ENCODE measurements at places on chromosomes 13 and 19.

DNA sequence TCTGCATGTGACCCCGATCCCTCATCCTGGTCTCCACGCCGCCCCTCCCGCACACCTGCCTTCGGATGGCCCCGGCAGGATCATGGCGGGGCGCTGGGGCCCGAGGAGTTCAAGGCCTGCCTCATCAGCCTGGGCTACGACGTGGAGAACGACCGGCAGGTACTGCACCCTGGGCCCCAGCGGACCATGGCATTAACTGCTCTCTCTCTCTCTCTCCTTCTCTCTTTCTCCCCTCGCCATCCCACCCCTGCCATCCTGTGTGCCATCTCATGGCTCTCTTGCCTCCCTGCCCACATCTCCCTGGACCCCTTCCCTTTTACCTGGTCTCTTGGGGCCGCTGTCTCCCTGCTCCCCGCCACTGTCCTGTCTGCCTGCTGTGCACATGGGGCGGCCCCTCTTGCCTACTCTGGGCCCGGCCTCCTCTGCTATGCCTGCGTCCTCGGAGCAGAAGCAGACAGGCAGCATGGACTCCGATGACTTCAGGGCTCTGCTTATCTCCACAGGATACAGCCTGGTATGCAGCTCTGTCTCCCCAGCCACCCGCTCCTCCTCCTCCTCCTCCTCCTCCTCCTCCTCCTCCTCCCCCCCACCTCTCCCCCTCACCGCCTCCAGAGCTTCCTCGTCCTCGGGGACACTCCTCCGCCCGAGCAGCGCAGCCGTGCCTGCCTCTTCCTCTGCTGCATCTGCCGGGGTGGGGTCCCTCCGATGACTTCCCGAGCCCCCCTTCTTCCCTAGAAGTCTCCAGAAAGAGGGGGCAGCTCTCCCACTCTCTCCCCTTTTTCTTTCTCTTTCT is 16.2 kb downstream of the CAPN12 start:
- H3K4me3 ChIP-seq: no peak overlapping the region
- peaks cover 48% of the 10 kb centered on the region for H3K36me3 ChIP-seq
- no peak overlapping the region for H3K27ac ChIP-seq
- H3K27me3 ChIP-seq: no peaks in the 10 kb centered on the region
- no peak for DNase-seq

DNA sequence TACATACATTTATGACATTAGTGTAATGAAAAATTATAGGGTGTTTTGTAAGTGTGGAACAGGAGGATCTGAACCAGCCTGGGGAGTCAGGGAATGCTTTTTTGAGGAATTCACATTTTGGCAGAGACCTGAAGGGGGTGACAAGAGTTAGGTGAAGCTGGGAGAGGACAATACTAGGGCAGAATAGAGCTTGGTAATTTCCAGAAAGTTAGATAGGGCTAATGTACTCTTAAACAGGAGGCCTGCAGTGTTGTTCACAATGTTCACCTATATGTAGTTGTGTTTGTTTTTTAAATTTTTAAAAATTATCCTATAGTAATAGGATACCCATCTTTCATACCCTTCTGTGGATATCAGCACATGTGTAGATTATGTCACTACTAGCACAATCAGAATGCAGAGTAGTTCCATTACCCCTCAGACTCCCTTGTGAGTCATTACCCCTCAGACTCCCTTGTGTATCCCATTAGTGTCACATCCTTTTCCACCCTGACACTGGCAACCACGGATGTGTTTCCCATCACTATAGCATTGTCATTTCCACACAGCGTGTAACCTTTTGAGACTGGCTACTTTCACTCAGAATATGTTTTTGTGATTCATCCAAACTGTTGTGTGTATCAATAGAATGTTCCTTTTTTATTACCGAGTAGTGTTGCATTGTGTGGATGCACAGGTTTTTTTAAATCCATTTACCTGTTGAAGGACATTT is 43.1 kb downstream of the PCCA start:
- H3K4me3 ChIP-seq: no peak overlapping the region
- no peaks in the 10 kb centered on the region for H3K36me3 ChIP-seq
- no peaks in the 10 kb centered on the region for H3K27me3 ChIP-seq
- H3K27ac ChIP-seq: no peak overlapping the region
- no peak for DNase-seq
- peaks cover 6% of the 10 kb centered on the region for H3K4me1 ChIP-seq

DNA sequence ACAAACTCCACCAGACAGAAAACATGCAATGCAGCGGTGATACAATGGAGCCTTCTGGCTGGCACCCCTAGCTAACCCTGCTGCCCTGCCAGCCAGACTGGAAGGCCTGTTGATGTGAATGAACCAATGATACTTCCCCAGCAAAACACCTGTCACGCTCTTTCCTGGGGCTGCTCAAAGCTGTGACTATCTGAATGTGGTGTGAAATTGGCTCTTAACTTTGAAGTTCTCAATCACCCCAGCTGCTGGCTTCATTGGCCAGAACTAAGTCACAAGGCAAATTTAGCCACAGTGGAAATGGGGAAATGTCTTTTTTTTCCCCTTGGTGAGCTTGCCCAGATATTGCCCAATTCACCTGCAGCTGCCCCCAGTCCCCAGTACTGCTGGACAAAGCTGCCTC is 147.3 kb downstream of the SLC7A1 start:
- H3K36me3 ChIP-seq: no peaks in the 10 kb centered on the region
- H3K4me3 ChIP-seq: no peak overlapping the region
- H3K27me3 ChIP-seq: peaks cover 14% of the 10 kb centered on the region
- no peak overlapping the region for H3K27ac ChIP-seq

DNA sequence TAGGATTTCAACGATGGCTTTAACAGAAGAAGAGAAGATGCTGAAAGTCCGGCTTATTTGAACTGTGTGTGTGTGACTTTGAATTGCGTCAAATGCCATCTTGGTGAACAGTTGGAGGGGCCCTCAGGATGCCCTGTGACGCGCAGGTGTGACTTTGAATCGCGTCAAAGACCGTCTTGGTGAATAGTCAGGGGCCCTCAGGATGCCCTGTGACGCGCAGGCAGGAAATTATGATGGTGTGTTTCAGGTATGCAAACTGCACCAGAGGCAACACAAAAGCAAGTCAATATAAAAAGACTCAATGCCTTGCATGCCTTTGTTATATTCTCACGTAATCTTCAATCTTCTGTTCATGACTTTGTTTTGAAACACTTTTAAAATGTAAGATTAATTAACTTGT is 29.2 kb downstream of the ATP11A start:
- no peaks in the 10 kb centered on the region for H3K36me3 ChIP-seq
- DNase-seq: no peak
- no peaks in the 10 kb centered on the region for H3K27me3 ChIP-seq

DNA sequence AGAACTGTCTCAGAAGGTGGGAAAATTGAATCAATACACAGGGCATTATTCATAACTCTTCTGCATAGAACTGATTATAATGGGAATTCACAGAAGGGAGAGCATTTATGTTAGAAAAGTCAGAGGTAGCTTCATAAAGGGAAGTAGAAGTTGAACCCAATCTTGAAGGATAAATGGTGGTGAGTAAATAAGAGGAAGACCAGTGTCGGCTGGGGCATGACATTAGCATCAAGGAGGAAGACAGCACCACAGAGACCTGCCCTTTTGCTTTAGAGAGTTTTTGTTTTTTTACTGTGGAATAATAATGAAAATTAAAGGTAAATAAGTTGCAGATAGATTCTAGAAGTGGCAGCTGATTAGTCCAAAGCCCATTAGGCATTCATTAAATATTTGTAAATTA is 21.9 kb downstream of the CDC16 start:
- no peak overlapping the region for H3K27ac ChIP-seq
- no peak overlapping the region for H3K4me3 ChIP-seq
- H3K36me3 ChIP-seq: peaks cover 79% of the 10 kb centered on the region
- H3K27me3 ChIP-seq: no peaks in the 10 kb centered on the region
- no peak for DNase-seq
- H3K4me1 ChIP-seq: no peaks in the 10 kb centered on the region

DNA sequence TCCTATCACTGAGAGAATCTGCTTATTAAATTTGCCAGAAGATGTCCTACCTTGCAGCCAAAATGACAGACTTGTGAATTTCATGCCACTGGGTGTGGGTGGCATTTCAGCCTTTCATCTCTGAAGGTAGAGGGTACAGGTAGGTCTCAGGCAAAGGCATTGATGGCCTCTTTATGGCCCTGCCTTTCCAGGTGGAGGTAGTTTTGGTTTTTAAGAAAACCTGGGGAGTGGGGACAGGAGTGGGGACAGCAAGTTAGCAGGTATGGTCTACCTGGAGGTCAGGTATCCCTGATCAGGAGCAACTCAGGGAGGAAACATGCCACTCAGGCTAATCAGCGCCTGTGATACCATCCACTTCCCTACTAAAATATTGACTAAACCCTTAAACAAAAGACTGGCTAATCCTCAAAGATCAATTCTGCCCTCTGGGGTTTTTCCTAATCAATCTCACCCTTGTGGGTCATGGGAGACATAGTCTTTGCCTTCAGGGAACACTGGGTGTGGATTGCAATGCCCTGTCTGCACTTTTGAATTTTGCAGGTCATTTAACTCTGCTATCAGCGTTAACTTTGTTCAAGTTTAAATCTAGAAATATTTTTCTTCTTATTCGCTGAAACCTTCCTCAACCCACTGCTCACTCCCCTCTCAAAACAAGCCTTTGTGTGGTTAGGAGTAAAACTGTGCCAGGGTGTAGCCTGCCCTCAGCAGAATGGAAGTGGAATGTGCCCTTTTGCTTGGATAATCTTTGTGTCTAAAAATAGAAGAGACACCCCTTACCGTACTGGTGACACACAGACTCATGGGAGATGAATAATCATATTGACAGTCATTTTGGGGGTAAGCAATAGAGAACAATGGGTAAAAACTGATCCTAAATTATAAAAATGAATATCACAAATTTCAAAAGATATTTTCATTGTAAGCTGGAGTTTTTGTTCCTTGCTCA is 233.7 kb downstream of the COG6 start:
- H3K36me3 ChIP-seq: no peaks in the 10 kb centered on the region
- no peak overlapping the region for H3K4me3 ChIP-seq
- H3K4me1 ChIP-seq: peaks cover 23% of the 10 kb centered on the region
- H3K27ac ChIP-seq: no peak overlapping the region

DNA sequence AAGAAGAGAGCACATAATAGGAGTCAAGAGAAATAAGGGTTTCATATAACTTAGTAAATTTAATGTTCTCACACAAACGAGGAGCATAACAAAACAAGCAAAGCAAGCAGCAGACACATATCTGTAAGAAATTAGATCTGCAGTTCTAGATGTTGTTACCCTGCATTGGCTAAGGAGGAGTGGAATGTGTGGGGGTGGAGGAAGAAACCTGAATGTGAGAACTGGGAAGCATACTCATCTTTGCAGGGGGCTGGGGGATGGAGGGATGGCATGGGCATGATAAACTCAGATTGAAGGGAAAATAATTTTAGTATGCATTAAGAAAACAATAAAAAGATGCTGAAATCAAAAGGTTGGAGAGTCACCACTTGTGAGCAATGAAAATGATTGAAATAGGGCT is 255.0 kb downstream of the LIG4 start:
- H3K4me1 ChIP-seq: no peaks in the 10 kb centered on the region
- no peak for DNase-seq
- no peak overlapping the region for H3K27ac ChIP-seq
- no peak overlapping the region for H3K4me3 ChIP-seq
- H3K36me3 ChIP-seq: no peaks in the 10 kb centered on the region

GRCh38 chr13:34030782-34031181 is 212.8 kb downstream of the RFC3 start:
- no peaks in the 10 kb centered on the region for H3K4me1 ChIP-seq
- no peaks in the 10 kb centered on the region for H3K27me3 ChIP-seq
- DNase-seq: no peak
- no peak overlapping the region for H3K4me3 ChIP-seq
- no peak overlapping the region for H3K27ac ChIP-seq

DNA sequence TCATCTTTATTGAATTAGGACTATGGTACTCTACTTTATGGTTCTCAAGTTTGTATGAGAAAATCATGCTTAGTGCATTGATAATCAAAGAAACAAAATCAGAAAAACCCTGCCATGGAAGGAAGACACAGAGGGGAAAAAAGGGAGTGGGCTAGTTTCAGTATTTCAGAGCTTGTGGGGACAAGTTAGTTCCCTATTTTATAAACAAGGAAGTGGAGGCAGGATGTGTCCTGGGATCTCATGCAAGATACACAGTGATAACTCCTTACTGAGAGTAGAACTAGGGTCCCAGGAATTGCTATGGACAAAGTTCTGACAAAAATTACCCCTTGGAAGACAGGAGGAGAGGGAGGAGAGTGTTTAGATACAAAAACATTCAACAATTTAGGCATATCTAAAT is 1277.3 kb downstream of the UQCRFS1 start:
- no peak overlapping the region for H3K4me3 ChIP-seq
- no peaks in the 10 kb centered on the region for H3K27me3 ChIP-seq
- H3K4me1 ChIP-seq: no peaks in the 10 kb centered on the region
- H3K36me3 ChIP-seq: no peaks in the 10 kb centered on the region
- no peak for DNase-seq

DNA sequence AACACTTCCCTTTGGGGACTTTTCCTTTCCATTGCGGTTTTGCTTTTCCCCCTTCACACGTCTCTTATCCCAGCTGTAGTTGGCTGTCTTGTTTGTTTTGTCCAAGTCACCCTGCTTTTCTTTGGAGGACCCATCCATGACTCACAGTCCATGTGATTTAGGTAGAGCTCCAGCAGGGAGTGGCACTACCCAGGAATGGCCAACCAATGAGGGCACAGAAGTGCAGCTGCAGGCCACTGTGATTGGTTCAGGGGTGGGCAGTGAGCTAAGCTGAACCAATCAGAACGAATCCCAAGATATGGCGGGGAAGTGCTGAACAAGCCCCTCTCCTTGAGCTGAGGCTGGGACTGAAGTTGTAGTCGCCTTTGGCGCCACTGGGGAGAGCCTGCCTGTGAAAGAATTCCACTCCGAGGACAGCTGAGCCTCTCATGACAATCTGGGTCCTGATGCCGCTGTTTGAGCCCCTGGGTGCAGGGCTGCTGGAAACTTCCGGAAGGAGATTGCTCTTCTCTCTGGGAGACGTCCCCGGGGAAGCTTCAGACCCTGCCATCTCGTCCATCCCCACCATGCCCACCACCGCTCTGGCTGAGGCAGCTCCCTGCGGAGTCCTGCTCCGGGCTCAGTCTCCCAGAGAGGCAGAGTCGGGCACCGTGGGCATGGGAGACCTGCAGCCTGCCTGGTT is 62.9 kb upstream of the URI1 start:
- H3K4me1 ChIP-seq: peaks cover 2% of the 10 kb centered on the region
- no peak overlapping the region for H3K27ac ChIP-seq
- no peaks in the 10 kb centered on the region for H3K27me3 ChIP-seq
- no peak for DNase-seq
- H3K36me3 ChIP-seq: no peaks in the 10 kb centered on the region
- no peak overlapping the region for H3K4me3 ChIP-seq

- no peak overlapping the region for H3K27ac ChIP-seq
- no peaks in the 10 kb centered on the region for H3K27me3 ChIP-seq
- peaks cover 8% of the 10 kb centered on the region for H3K36me3 ChIP-seq
- peaks cover 3% of the 10 kb centered on the region for H3K4me1 ChIP-seq
- H3K4me3 ChIP-seq: no peak overlapping the region
- DNase-seq: no peak
These were observed 42.6 kb downstream of the KPNA3 start for GRCh38 chr13:49749848-49750247.

DNA sequence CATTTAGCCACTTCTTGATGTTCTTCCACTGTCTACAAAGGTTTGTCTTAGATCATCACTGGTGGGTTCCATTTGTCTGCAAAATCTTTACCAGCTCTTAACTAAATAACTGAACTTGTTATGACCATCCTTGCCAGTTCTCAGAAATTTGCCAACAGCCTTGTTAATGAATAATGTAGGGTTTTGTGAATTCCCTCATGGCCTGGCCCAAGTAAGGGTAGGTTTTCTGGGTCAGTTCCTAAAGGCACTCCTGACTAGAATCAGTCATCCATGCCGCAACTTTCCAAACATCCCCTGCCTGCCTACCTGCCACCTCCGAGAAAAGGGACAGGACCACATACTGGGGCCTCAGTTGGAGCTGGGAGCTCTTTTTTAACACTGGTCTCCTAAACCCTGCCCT is 4.0 kb downstream of the COL4A1 start:
- no peak overlapping the region for H3K27ac ChIP-seq
- no peaks in the 10 kb centered on the region for H3K36me3 ChIP-seq
- no peaks in the 10 kb centered on the region for H3K4me1 ChIP-seq
- peaks cover 39% of the 10 kb centered on the region for H3K27me3 ChIP-seq

All from T-cell (primary cell).